ENCODE measurements at places on chromosomes 13 and 19. TPM values are rescaled to one million over a fixed set of nuclear protein-coding genes. Genes with fewer than 3 reads are reported as not detected.

Gene SMIM24
- total RNA-seq, result not detected

Gene CRLF1
- total RNA-seq, result 9.5 TPM

Gene SLC44A2
- 45.3 TPM for total RNA-seq

Gene OR7C1
- not detected for total RNA-seq

Gene DACT3
- total RNA-seq, result 15.5 TPM

Gene MYO1F
- total RNA-seq, result 0.17 TPM

Gene MBD3L2
- total RNA-seq, result not detected

Measured in smooth muscle cell of trachea (primary cell).